ENCODE measurements at places on chromosomes 7 and 10. TPM values are rescaled to one million over a fixed set of nuclear protein-coding genes. Genes with fewer than 3 reads are reported as not detected.

Gene MYO1G
- polyA plus RNA-seq: 2.2 TPM

Gene PTPN12
- polyA plus RNA-seq: 47.6 TPM

Gene ARMC10
- polyA plus RNA-seq: 33.9 TPM

Gene HMX2
- 1.1 TPM for polyA plus RNA-seq

Gene MEIG1
- 0.33 TPM for polyA plus RNA-seq

Gene SKIDA1
- 1.9 TPM for polyA plus RNA-seq

Gene CLEC2L
- polyA plus RNA-seq: 1.5 TPM

Gene OR9A2
- polyA plus RNA-seq: not detected

Gene HPS1
- 84.2 TPM for polyA plus RNA-seq

Gene DYDC1
- polyA plus RNA-seq: not detected

Gene HYAL4
- polyA plus RNA-seq: not detected

All from large intestine (tissue), 12 donors.